ENCODE measurements at places on chromosomes 12 and 14.

- DNase-seq = peak; percentile 31
Observed at GRCh38 chr12:112330706-112331105, 51.5 kb downstream of the HECTD4 start.

- DNase-seq = no peak
Observed at GRCh38 chr12:21129906-21130305, 1.1 kb upstream of the SLCO1B1 start.

GRCh38 chr12:128314611-128315010, 47.6 kb downstream of the TMEM132C start:
- DNase-seq = no peak

DNA sequence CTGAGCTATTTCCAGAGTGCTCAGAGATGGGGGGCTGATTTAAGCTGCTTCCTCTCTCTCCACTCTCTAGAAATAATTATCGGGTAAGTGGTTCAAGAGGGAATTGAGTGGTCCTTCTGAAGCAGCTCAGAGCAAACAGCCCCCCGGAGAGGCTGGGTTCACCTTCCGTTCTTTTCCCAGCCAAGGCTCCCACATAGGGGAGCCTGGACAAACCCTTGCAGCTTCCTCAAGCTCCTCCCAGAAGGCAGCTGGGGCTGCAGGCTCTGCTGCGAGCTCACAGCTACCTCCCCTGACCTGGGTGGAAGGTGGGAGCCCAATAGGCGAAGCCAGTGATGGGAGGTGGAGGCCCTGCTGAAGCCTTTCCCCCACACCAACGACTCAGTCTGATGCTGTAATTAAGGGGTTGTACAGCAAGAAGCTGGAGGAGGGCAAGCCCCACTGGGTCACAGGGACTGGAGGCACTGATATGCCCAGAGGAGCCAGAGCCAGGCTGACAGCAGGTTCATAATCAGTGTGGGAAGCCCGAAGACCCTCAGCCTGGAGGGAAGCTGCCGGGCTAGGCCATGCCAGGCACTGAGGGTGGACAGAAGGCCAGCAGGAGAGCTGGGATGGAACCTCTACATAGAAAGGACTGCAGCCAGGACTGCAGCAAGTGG, 52.4 kb downstream of the ARL6IP4 start:
- no peak for DNase-seq

- no peak for DNase-seq
Observed at GRCh38 chr14:71588576-71589215, 343.5 kb upstream of the RGS6 start.

- no peak for DNase-seq
Observed at GRCh38 chr12:4540638-4541037, 1.9 kb downstream of the RAD51AP1 start.

- DNase-seq = no peak
Observed at GRCh38 chr12:59219148-59219547, 298.8 kb upstream of the LRIG3 start.

DNA sequence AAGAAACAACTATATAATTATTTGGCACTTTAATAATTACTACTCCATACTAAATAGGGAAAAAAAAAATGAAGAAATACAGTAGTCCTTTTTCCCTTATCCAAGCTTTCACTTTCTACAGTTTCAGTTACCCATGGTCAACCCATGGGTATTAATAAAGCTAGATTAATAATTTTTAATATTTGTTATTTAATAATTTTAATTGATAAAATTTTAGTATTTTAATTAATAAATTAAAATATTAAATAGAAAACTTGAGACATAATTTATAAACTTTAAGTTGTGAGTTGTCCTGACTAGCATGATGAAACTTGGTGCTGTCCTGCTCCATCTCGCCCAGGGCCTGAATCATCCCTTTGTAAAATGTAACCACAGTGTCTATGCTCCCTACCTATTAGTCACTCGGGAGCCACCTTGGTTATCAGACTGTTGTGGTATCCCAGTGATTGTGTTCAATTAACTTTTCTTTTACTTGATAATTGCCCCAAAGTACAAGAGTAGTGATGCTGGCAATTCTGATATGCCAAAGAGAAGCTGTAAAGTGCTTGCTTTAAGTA, 71.8 kb downstream of the PAWR start:
- DNase-seq = no peak

DNA sequence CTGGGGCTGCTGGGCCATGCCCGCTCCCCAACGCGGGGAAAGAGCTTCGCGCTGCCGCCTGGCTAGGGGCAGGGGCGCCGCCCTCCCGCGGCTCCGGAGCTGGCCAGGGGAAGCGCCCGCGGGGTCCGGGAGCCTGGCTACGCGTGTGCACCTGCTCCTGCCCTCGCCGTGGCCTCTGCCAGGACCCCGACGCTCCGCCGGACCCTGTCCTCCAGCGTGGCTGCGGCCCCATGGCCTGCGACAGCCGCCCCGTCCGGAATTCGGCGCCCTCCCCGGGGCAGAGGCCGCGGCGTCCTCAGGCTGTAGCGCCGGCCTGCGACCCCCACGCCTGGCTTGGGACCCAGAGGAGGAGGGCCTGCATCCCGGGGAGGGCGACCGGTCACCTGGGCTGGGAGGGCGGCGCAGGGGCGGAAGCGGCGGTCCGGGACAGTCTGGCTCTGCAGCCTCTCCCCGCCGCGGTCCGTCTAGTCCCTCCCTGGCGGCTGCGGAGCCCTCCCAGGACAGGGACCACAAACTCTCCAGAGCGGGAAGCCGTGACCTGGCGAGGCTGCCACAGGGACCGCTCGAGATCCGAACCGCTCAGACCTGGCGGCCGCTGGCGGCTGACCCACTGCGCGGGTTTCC, 85.6 kb downstream of the ALG10 start:
- DNase-seq = no peak

GRCh38 chr12:59624732-59625460, 29.1 kb downstream of the SLC16A7 start:
- DNase-seq = no peak

DNA sequence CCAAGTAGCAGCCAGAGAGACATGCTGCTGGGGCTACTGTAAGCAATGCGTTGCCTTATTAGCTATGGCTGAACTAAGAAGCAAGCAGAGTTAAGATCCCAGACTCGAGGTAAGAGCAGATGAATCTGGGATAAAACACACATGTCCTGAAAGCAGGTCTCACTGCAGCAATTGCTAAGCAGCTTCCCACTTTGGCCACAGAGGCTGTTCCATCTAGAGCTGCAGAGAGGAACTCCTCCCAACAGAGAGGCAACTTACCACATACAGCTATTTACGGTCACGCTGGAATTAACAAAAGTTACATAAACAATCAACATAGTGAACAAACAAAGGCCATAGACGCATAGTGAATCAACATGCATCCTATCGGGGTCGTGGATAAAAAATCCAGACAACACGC, 90.2 kb downstream of the KSR2 start:
- DNase-seq = peak; percentile 27

GRCh38 chr12:115232455-115233156, 548.6 kb upstream of the TBX3 start:
- no peak for DNase-seq

- no peak for DNase-seq
Observed at GRCh38 chr12:75890660-75891059, 140.9 kb downstream of the PHLDA1 start.

DNA sequence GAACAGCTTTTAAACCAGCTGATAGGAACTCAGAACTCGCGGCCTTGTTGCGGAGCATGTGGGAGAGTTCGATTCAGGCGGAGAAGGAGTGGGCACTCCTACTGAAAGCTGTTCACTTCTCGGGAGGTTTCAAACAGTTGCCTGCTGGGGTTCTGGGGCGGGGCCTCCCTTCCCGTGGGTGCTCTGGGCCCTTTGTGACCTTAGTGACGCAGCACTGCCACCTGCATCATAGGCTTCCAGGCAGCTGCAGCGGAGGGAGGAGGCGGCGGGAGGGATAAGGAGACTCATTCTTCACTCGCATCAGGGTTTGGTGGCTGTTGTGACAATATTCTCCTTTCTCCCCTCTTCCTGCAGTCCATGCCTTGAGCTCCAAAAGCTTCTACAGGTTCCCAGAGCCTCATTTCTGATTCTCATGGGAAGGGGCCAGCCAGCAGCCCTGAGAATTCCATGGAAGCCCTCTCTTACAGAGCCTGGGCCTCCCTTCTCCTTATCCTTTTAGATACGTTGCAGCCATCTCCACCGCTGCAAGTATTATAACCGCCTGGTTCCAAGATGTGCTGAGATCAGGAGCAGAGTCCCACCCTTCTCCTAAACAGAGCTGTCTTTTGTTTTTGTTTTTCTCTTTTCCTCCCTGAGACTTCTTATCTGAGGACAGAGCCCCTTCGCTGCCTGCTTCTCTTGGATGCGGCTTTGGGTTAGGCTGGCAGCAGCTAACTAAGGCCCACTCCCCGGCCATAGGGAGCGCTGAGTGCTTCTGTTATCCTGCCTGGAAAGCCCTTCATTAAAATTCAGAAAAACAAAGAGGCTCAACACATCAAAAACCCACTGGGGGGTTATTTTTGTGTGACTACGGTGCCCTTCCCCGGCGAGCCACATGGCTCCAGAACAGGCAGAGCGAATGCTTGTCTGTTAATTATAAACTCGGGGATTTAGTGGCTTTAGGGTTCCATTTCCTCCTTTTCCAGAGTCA, 67.6 kb upstream of the GPATCH2L start:
- no peak for DNase-seq

DNA sequence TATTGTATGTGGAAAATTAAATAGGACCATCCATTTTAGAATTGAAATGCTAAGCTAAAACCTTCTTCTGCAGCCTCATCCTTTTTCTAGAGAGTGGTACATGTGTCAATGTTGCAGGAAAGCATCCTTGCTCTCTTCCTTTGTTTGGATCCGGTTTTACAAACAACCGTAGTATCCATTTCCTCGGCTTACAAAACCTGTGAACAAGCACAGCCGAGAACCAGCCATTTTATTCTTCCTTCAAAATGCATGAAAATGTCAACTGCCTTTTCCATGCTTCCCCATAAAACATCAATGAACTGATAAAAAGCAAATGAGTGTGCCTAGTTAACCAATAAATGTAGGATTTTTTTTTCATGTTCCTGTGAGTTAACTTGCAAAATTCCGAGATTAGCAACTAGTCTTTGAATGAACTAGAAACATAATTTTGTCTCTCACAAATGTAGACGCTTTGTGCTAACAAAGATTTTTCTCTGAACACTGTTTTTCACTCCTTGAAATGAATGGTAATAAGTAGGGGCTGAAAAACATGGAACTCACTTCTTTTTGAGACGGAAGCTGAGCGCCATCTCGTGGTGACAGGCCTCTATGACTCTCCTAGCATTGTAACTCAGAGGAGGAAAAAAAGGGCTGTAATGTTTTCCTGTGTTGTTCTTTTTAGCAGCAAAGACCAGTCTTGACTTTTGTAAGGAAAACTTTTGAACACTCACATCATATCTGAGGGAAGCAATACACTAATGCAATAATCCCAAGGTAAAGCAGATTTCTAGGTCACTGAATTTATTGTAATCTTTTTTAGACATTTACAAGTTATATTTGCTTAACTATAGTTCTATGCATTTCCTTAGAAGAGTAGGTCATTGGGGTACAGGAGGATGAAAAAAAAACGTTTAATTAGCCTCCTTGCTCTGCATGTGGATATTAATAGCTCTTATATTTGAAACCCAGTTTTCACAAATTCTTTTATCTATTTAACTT, 157.4 kb upstream of the FOXG1 start:
- DNase-seq = peak; percentile 92

- DNase-seq = no peak
Observed at GRCh38 chr12:58007875-58008274, 66.5 kb downstream of the ATP23 start.

- DNase-seq = no peak
Observed at GRCh38 chr12:51714666-51715065, 123.6 kb downstream of the SCN8A start.

DNA sequence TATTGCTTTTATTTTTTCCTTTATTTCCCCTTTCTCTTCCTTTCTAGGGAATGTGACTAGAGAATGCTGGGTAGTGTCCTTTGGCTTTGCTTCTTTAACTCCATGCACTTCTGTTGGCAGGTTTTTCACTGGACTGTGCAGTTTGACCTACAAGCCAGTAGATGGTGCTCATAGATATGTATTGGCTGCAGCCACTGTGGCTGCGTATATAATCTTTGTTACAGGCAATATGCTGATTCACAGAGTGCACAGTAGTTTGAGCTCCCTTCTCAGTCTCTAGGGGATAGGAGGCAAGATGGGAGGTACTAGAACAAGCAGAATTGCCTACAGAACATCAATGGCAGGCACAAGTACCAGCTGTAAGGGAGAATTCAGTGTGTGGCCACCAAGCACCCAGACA, 503.5 kb downstream of the LRFN5 start:
- DNase-seq = no peak

DNA sequence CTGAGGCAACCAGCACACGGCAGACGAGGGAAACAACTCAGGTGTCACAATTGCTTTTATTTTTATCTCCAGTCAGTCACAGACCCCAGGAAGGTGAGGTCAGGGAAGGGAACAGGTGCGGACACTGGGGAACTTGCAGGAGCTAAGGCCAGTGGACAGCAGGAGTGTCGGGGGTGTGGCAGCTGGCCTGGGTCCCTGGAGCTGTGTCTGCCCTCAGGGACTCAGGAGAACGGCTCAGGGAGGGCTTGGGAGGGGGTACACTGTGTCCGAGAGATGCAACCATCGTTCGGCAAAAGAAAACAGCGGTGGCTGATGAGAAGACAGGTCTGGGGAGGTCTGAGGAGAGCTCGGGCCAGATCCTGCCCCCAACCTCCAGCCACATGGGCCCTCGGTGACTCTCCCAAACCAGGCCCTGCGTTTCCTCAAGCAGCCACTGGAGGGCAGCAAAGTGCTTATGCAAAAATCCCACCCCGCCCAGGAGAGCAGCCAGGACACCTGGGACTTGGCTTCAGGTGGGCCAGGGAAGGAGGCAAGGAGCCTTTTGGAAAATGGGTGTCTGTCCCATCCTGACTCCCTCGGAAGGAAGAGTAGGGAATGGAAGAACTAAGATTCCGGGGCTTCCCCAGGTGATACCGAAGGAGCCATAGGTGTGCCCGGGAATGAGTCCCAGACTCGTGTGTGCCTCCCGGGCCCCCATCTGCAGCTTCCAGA, 24.1 kb upstream of the BCDIN3D start:
- peak; percentile 92 for DNase-seq

- no peak for DNase-seq
Observed at GRCh38 chr12:69003991-69004390, 71.0 kb upstream of the CPM start.

- peak; percentile 92 for DNase-seq
Observed at GRCh38 chr12:124566161-124566996, 1.0 kb downstream of the NCOR2 start.

DNA sequence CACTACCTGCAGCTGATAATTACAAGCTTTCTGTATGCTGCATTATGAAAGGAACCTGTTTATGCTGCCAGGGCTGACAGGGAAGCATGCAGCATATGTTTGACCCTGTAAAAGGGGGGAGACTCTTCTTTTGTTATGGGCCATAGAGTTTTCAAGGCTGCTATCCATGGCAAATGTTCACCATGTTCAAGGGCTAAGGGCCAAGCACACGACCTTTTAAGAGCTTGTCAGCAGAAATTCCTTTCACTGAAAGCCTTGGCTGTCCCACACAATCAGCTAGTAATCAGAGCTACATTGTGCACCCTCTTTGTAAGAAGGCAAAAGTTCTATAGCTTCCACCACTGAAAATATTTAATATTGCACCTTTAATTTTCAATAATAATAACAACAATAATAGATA, 74.2 kb upstream of the MBIP start:
- DNase-seq = no peak

GRCh38 chr12:56029666-56030293, 8.9 kb downstream of the IKZF4 start:
- DNase-seq = peak; percentile 78
